ENCODE measurements at places on chromosomes 4 and X. TPM values are rescaled to one million over a fixed set of nuclear protein-coding genes. Genes with fewer than 3 reads are reported as not detected.
A peak's percentile ranks its signal among the peaks of the same experiment; 100 is the strongest.

- no peak for DNase-seq
Observed at GRCh38 chr4:76376534-76376933, 44.4 kb downstream of the CCDC158 start.

DNA sequence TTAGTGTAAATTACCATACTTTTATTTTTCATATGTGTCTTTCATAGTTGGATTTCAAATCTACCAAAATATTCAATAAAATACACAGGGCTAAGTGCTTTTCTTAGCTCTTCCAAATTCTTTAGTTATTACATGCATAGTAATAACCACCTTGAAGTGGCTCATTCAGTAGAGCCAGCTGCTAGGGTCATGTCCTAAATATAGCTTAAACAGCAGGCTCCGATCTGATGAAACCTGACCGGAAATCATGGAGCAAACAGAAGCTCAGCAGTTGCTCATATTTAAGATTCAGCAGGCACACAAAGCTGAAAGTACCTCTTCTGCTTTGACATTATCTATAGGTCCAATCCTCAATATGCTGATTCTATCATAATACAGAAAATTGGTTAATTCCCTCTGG is 1470.4 kb downstream of the ADGRL3 start:
- DNase-seq, result no peak

DNA sequence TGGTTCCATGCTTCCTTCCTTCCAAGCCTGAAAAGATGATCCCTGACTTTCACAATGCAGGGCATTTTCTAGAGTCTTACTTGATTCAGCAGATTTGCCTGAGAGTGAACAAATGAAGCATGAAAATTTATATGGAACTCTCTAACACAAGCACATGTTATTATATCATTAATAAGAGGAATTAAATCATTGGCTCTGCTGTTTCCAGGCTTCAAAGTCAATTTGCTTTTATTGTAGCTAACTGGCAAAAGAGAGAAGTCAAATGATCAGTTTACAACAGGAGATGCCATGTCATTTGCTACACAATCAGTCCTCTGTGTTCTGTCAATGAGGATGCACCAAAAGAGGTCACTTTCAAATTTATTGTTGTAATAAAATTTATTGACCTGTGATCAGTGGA is 101.5 kb upstream of the UGT8 start:
- DNase-seq, result no peak

FHIP1A gene
- total RNA-seq, result 20.2 TPM

PDZD11 gene
- total RNA-seq, result 33.7 TPM

DNA sequence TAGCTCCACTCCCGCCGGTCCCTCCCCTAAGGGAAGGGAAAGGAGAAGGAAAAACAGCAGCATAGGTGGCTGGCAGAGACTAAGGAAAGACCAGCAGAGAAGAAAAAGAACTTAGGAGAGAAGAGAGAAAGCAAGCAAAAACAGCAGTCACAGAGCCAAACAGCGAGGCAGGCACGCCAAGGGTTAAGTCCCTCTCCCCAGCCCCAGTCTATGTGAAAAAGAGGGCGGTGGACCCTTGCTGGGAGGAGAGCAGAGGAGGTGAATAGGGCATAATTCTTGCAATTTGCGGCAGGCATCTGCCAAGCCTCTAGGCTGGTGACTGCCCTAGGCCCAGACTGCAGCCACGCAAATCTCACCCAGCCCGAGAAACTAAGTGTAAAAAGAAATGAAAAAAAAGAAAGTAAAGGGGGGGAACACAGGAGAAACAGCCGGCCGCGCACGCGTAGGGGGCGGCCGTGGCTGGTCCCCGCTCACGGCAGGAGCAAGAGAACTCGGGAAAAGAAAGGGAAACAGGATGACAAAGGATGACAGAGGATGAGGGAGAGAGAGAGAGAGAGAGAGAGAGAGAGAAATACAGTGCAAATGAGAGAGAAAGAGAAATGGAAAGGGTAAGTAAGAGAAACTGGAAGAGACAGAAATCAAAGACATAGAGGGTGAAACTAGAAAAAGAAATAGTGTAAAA is 48.6 kb downstream of the MAGEA9 start:
- no peak for DNase-seq

DNA sequence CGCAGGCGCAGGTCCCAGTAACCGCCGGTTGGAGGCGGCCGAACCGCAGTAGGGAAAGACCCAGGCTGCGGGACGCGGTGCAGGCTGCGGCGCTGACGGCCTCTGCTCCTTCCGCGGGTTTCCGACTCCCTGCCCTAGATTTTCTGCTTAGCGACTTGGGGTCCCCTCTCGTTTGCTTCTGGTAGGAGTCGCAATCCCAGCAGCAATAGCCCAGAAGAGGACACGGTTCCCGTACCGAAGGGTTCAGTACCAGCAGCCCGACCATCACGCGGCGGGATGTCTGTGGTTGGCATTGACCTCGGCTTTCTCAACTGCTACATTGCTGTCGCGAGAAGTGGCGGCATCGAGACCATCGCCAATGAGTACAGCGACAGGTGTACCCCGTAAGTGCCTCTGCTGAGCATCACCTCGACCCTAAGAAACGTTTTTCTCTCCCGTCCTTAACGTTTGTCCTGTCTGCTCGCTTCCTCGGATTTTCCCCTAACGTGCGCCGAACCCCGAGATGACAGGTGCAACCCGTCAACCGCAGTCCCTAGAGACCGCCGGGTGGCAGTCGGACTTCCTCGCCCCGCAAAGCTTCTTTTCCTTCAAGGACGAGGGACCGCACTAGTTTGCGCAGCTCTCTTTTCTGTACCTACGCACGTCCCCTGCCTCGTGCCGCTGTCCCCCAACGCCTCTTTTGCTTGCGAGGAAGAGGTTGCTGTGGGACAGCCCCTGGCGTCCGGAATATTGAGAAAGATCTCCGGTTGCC is at the start of gene HSPA4L:
HSPA4L (plus strand) TSS at position 48 of the 751 bp plus-strand sequence; CDS start at position 277, 229 bp downstream.
- no peak for DNase-seq

DNA sequence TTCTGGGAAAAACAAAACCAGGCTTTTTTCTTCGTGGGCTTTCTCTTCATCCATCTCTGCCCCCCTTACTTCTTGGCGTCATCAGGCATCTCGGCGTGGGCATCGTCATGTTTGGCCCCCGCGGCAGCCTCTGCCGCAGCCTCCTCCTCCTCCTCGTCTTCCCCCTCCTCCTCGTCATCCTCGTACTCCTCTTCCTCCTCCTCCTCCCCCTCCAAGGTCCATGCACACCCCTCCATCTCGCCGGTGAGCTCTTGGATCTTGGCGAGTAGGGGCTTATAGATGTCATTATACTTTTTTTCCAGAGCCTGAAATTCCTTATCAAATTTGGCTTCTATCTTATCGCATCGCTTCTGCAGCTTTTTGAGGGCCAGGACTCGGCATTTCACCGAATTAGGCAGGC is 488 bp downstream of the NAP1L5 start:
- peak; percentile 42 for DNase-seq

GLUD2 gene
- total RNA-seq, result 1.3 TPM

GRCh38 chr4:176967586-176967985 is 174.9 kb upstream of the VEGFC start:
- no peak for DNase-seq

DNA sequence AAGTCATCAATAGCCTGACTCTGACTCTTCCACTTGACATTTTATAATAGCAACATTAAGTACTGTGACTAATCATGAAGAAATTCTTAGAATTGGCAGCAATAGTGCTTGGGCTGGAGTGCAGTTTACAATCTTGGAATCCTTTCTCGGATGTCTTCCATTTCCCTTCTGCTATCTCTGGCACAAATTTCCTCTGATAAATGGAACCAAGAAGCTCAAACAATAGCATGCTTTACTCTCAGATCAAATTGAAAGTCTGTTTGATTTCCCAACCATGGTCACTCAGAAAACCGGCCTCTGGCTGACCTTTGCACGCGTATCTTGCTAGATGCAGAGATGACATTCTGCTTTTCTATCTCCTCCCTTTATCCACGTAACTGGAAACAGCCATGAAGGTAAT is 99.0 kb upstream of the SPANXC start:
- DNase-seq, result no peak

- DNase-seq, result peak; percentile 54
Observed at GRCh38 chr4:98261405-98262291, 464 bp downstream of the RAP1GDS1 start.

DNA sequence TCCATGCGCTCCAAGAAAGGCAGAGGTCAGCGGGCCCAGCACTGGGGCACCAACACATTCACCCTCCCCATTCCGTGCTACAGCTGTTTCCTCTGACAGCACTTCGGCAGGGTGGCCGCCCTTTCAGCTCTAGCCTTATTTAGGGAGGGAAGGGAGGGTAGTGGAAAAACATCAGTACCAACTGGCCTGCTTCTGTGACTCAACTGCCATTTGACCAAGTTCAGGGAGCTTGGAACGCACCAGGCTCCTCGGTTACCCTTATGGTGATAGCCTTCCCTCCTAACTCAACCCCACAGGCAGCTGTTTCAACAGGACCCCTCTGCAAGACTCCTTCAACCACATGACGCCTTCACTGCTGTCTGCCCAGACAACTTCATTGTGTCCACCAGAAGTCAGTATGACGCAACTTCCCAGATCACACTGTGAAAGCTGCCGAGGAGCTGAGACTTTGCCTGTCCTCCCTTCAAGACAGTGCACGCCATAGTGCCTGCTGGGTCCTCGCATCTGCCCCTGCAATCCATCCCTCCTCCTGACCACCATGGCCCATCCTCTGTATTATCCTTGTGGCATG is 132.2 kb downstream of the AFAP1 start:
- peak; percentile 54 for DNase-seq

DNA sequence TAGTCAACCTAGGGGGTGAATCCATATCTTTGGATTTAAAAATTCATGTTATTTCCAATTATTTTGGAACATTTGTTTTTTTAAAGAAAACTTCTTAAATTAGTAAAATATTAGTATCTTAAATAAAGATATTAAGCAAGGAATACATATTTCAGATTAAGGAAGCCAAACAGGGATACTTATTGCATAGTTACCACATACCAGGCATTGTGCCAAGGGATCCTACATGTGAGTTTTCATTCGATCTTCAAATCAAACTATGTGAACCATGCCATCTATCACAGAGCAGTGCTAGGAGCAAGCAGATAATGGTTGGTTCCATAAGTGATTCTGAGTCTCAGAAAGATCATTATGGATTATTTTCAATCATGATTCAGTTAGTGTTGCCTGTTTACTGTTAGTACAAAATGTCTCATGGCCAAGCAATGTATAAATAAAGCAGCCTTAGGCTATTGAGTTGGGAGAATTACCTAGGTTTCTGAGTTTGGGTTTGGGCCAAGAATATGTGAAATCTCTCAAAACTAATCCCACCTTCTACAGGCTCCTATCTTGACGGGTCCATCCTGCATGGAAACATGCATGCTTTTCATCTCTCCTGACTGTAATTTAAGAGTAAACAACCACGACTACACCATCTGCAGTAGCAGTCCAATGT is 176.7 kb downstream of the NPFFR2 start:
- no peak for DNase-seq

GRCh38 chrX:41352329-41352838 is 18.4 kb downstream of the DDX3X start:
- DNase-seq, result no peak

GRCh38 chrX:21658152-21658737 is at the start of gene KLHL34:
KLHL34 (minus strand) TSS chrX:21658330; CDS start chrX:21657788, 542 bp downstream.
- DNase-seq, result peak; percentile 64

ARHGAP10 gene
- 69.2 TPM for total RNA-seq

DNA sequence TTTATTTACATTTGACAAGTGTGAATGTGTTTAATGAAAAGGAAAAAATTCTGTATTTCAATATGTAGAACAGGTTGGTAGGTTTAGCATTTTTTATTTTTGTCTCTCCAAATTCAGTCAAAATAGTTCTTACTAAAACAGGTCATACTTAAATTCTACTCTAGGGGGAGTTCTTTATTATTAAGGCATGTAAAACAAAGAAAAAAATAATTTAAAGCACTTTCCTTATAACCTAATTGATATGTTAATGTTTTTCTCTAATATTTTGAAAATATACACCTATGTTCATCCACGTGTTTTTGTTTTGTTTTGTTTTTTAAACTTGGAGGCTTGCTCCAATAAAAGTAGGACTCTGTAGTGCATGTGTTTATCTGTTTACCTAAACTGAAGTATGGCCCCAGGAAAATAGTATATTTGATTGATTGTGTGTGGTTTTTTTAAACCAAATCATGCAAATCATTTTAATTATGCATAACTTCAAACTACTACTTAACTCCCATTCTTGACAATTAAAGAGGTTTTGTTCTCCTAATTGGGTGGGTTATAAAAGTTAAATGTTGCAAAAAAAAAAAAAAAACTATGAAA is 562.7 kb downstream of the RPA4 start:
- DNase-seq, result no peak

DNA sequence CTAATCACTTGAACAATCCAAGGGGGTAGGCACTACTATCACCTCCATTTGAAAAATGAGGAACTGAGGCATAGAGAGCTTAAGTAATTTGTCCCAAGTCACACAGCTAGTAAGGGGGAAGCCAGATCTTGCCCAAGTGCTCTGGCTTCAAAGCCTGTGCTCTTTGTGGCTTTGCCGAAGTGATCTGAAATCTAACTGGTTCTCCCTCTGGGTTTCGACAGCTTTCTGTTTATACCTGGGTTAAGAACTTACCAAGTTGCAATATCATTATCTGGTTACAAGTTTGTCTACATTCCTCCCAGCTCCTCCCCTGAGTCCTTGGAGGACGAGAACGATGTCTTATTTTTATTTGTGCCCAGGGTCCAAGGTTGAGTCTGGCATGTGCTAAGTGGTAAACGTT is 125.3 kb upstream of the RAI2 start:
- DNase-seq, result no peak

GRCh38 chr4:96775501-96775900 is 935.6 kb downstream of the PDHA2 start:
- DNase-seq, result no peak

DNA sequence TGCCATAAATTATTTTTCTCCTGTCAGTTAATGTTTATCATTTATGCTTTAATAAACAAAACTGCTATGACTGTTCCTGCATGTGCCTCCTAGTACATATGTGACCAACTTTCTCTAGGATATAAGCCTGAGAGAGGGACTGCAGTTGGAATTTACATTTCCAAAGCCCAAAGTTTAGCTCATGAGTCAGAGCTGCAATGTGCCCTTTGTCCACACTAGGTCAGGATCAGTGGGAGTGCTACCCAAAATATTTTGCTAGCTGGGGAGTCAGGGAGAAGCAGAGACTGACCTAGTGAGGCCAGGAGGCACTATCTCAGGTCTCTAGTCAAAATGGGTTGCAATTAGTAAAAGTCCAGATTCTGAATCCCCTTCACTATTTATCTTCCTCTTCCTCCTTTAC is 92.7 kb downstream of the AR start:
- DNase-seq, result no peak

GRCh38 chrX:70289168-70289792 is 447 bp downstream of the PDZD11 start:
- no peak for DNase-seq

- no peak for DNase-seq
Observed at GRCh38 chr4:38149997-38150671, 189.9 kb downstream of the PTTG2 start.

DNA sequence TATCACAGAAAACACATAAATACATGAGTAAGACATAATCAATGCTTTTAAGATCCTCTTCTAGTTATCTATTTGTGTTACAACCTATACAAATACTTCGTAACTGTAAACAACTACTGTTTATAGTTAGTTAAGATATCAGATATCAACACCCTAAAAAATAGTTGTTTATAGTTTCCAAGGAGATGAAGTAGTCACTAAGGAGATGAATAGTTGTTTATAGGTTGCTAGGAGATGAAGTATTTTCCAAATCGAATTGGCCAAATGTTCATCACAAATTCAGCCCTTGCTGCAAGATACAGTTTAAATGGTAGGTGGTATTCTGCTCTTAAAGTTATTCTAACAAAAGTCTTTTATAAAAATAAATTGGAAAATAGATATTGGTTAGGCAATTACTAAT is 618.2 kb upstream of the PCDH10 start:
- DNase-seq, result no peak

GRIPAP1 gene
- total RNA-seq, result 18.1 TPM

- DNase-seq, result no peak
Observed at GRCh38 chrX:13939741-13940597, 89.7 kb downstream of the GEMIN8 start.
